ENCODE measurements at places on chromosomes 1 and 21.

DNA sequence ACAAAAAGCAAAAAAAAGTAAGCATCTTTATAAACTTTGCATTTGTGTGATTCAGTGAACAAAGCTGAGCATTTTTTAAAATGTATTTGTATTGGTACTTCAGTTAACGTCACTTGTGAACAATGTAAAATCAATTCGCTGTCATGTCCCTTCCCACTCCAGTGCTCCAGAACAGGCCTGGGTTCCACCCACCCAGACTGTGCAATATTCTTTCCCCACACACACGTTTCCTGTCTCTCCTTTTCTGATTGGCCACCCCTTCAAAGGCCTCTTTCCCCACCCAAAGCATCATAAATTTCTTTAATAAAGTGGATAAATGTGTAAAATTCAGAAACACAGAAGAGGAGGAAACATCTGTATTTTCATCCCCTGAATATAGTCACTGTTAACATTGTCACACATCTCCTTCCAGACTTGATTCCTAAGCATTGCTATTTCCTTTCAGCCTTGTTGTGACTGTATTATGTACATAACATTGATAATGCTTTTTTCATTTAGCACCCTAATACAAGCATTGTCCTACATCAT, 12.0 kb downstream of the CLEC20A start:
- no peak for DNase-seq

DNA sequence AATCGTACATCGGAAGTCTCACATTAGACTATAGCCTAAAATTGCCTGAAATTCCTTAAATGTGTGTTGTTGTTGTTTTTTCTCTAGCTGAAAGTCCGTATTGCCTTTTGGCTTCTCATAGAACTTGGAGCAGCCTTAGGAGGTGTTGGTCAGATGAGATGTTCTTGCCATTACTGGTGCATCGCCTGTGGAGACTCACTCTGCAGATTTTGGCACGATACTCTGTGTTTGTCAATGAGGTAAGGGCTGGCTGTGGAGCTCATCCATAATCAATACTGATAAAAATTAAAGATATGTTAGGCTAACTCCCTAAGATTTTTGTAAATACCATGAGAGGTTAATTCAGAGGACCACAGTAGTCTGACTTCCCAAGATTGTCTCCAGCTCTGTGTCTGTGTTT, 28.9 kb downstream of the AGT start:
- DNase-seq = no peak

DNA sequence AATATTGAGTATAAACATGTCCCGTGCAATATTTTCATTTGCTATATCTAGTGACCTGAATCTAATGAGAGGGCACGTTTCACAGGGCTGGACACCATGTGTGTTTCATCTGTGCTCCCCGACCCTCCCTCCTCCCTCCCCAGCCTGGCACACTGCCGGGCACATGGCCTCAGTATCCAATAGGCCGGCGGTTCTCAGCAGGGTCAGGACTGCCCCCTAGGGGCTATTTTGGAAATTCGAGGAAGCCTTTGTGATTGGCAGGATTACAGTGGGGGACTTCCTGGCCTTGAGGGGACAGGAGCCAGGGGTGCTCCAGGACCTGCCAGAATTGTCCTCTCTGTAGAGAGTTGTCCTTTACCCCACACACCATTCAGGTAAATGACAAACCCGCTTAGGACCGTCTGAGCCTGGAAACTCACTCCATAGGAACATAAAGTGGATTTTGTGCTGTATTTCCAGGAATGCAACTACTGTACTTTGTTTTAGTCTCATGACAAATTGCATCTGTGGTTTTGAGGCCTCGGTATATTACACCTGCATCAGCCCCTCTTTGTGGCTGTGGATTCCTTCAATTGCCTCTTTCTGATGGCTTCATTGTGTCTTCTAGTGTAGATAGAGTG, 109.5 kb upstream of the SIM2 start:
- DNase-seq = peak; percentile 66

- peak; percentile 96 for DNase-seq
These were observed 3.0 kb downstream of the RUSC1 start for GRCh38 chr1:155323729-155324036.

DNA sequence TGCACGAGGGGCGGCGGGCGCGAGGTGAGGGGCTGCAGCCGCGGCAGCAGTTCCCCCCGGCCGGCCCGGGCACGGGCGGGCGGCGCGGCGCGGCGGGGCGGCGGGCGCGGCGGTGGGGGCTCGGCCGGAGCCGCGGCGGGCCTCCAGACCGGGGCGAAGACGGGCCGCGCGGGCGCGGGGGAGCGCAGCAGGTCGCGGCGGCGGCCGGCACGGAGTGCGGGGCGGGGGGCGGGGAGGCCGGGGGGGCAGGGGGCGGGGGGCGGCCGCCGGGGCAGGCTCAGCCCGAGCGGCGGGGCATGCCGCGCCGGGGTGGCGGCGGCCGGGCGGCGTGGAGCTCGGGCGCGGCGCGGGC, 311 bp downstream of the IRF2BP2 start:
- DNase-seq = no peak

DNA sequence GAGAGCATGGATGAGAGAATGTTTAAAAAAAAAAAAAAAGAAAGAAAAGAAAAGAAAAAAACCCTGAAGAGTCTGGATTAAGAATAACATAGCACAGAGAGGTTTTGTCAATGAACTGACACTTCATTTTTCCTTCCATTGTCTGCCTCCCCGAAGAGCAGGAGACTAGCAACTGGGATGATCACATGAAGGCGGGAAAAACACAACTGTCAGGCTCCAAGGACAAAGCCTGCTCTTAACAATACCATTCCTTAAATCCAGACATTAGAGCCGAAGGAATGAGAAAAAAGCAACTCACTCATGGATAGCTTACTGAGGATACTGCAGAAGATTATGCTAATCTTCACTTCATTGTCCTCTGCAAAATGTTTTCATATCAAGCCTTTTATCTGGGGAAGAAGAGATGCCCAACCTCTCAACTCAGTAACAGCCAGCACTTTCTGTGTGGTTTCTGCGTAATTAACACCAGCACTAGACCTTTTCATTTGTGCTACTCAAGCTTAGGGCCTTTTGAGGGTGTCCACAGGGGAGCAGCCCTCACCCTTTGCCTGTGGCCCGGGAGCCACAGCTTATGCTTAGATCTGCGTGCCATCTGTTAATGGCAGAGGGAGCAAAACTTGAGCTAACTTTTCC, 182.3 kb downstream of the BARHL2 start:
- DNase-seq = no peak

DNA sequence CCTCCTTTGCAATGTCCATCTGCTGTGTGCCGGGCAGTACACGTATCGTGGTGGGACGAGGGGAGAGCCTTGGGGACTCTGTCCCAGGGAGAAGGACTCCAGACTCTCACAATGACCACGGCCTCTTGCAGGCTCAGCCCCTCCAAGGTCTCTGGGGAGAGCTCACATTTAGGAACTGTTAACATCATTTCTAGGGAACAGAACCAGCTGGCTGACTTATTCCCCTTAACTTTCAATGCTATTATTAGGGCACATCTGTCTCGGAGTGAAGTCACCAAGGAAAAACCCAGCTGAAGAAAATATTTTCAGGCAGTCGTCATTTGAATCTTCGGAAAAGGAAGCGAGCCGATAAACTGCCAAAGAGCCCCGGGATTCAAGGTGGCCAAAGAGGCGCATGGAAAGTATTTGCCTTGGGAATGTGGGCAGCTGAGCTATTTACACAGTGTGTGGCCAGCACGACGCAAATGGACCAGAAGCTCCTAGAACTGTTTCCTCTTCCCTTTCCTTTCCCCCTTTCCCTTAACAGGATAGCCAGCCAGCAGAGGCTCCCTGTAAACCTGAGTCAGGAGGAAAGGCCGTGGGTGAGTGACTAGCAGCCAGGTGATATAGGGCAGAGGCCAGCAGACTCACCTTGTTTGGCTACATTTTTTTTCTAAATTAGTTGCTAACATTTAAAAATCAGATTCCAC, 74.5 kb downstream of the ITPKB start:
- no peak for DNase-seq

- no peak for DNase-seq
These were observed 17.3 kb upstream of the FMN2 start for GRCh38 chr1:240074422-240074821.

GRCh38 chr1:35285771-35286606, 17.5 kb downstream of the ZMYM4 start:
- DNase-seq = no peak

- DNase-seq = no peak
These were observed 2.5 kb downstream of the SDC3 start for GRCh38 chr1:30905916-30906620.

DNA sequence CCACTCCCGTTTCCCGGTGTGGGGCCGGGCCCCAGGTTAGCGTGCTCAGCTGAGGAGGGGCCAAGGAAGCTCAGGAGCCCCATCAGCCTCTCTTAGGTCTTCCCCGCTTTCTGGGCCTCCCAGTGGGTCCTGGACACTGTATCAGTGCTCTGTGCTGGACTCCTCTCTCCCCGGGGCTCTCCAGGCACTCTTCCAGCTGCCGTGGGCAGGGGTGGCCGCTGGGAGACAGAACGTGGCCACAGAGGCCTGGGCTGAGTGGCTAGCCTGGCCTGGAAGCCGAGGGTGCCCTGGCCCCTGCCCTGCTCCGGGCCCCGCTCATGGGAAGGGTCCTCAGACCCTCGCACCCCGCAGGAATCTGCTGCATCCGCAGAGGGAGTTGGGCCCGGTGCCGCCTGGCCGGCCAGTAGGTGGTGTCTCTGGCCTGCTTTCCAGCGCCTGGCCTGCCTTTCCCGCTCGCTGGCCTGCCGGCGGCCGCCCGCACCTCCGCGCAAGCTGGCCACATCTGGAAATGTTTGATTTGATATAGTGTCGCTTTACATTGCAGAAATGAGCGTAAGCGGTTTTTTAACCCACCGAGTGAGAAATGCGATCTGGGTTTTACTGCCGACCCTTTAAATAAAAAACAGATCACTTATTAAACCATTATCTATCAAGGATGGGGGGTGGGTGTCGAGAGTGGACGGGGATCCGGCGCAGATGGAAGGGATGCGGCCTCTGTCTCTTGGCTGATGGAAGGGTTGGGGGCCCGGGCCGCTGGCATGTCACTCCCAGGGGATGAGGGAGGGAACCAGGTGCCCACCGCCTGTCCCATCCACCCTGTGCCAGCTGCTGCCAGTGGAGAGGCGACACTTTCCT, 74.4 kb upstream of the TTC34 start:
- no peak for DNase-seq

- peak; percentile 40 for DNase-seq
These were observed 2.6 kb downstream of the S100A16 start for GRCh38 chr1:153610334-153610733.

GRCh38 chr1:108504447-108504846, 54.3 kb downstream of the NBPF6 start:
- DNase-seq = no peak

DNA sequence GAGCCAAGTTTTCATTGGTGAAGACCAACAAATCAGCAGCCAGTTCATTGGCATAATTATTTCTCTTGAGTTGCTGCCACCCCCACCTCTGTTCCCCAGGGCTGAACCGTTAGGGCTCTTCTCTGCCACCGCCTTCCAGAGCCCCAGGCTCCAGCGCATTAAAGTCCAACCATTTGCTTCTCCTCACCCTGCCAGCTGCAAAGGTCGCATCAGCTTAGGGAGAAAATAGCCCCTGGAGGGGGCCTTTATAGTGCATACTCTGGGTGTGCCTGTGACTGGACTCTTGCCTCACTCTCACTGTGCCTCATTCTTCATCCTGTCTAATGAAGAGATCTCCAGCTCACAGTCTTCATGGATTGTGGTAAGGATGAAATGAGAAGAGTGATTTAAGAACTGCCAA, 50.4 kb downstream of the KDM1A start:
- no peak for DNase-seq

DNA sequence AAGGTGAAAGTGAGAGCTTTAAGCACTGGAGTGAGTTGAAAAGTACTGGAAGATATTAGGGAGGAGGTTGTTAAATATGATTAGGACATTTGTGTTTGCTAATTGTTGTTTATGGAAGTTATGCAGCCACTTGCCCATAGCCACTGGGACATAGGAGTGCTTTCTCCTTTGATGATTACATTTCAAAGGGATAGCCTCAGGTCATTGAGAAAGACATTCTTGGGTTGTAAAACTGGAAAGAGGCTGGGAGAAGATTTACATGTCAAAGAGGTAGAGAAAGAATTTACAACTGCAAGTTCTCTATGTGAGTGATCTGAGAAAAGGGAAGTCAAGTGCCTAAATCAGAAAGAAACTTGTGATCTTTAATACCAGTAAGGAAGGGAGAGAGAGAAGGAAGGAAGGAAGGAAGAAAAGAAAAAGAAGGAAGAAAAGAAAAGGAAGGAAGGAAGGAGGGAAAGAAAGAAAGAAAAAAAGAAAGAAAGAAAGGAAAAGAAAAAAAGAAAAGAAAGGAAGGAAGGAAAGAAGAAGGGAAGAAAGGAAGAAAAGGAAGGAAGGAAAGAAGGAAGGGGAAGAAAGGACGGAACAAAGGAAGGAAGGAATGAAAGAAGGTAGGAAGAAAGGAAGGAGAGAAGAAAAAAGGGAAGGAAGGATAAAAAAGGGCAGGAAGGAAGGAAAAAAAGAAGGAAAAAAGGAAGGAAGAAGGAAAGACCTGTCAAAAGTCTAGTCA, 284.6 kb upstream of the DPYD start:
- no peak for DNase-seq

- DNase-seq = no peak
These were observed 20.2 kb downstream of the LDLRAP1 start for GRCh38 chr1:25563330-25564215.

DNA sequence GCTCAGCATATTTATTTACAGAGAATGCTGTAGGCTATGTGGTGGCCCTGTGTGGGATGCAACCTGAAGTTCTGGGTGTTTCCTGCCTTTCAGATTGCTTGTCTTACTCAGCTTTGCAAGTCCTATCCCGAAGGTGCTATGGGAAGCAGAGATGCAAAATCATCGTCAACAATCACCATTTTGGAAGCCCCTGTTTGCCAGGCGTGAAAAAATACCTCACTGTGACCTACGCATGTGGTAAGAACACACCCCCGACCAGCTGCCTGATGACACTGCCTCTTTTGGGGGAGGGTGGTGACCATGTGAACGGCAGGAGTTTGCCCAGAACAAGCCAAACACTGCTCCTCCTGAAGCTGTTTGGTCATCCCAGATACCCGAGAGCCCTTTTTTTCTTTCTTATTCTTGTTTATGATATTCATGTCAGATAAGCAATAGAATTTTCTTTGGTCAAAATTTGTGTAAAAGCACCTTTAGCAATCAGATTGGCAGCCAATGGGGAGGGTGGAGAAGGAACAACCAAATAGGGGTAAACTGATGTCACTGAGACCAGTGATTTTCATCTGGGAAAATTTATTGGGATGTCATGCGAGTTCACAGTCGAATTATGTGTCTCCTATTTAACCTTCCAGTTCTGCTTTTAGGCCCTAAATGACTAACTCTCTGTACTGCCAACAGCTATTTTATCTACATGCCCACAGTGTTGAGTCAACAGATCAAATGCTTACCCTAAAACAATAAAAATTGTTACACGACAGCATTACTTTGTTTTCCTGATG, 82.6 kb downstream of the EVA1C start:
- DNase-seq = no peak
